Activated effector memory CD4-positive, alpha-beta T cell treated with Interleukin-2 at 50 U/mL for 16 hours (primary cell): ENCODE measurements at places on chromosomes 5 and 9.

GRCh38 chr9:108239696-108240321 is 616.0 kb downstream of the ACTL7B start:
- no peak for DNase-seq

- no peak for DNase-seq
Measured at GRCh38 chr5:39992617-39993202, 567.9 kb upstream of the DAB2 start.

DNA sequence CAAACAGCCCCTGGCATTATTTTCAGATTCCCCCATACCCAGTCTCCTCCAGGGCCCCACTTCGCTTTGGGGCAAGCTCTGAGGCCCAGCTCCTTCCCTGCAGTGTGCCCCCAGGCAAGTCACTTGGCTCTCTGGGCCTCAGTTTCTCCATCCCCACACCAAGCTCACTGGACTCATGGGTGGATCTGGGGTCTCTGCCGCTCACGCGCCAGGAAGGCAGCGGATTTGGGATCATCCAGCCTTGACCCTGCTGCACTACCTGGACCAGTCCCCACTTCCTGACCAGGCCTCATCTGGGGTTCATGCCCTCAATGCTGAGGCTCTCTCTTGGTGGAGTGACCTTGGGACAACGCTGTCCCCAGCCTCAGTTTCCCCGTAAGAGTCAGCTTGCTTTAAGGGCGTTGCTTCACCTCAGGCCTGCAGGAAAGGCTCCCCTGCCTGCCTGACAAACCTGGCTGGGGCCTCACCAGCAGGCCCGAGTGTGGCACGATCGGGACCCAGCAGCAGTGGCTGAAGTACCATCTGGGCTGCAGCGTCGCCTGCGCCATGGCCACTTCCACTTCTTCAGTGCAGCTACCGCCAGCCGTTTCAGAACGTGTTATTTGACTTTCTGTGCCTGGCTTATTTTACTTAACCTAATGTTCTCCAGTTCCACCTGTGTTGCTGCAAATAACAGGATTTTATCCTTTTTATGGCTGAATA is 519.6 kb upstream of the SEMA6A start:
- DNase-seq, result no peak

GRCh38 chr9:116546711-116547581 is 140.2 kb upstream of the TRIM32 start:
- no peak for DNase-seq

GRCh38 chr5:111472579-111472978 is 39.8 kb downstream of the STARD4 start:
- no peak for DNase-seq

DNA sequence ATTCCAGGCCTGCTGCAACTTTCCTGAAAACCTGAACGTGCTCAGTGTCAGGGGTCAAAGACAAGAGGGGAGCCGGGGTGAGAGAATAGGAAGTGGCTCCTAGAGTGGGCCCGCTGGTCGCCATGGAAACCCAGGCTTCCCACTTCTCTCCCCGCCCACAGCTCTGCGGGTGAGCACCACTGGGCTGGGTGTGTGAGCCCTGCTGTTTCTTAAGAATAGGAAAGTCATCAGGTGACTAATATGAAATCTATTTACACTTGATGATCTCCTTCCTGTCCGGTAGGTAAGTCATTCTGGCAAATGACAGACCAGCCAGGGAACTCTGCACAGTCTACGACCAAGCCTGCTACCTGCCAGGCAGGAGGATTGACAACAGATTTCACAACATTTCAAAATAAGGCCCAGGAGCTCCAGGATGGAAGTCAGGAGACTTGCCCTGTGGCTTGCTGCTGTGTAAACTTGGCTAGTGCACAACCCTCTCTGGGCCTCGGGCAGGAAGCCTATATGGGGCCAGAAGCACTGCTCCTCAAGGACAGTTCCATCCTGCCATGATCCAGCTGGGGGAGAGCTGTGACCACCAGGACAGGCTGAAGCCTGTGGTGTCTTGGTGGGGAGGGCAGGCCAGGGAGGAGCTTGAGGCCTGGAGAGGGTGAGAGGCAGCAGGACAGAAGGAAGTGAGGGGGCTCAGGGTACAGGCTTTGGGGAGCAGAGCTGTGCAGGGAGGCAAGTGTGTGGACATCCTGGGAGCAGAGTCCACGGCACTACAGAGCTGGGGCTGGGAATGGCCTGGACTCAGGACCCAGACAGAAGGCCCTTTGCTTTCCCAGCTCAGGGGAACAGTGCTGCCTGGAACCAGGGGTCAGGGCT is 60.6 kb downstream of the SHB start:
- no peak for DNase-seq

DNA sequence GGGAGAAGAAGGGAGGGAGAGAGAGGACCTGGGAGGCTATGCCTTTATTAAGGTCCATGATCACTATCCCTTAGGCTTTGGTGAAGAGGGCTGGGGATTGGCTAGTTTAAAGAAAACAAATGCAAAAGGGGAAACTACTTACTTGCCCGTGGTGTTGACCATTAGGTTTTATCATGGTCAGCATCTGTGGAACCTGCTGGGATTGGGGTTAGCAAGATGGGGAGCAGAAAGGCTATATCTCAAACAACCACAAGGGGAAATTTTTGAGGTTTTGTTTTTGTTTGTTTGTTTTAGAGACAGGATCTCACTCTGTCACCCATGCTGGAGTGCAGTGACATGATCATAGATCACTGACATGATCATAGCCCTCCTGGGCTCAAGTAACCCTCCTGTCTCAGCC is 9.0 kb upstream of the RAD23B start:
- DNase-seq, result no peak

DNA sequence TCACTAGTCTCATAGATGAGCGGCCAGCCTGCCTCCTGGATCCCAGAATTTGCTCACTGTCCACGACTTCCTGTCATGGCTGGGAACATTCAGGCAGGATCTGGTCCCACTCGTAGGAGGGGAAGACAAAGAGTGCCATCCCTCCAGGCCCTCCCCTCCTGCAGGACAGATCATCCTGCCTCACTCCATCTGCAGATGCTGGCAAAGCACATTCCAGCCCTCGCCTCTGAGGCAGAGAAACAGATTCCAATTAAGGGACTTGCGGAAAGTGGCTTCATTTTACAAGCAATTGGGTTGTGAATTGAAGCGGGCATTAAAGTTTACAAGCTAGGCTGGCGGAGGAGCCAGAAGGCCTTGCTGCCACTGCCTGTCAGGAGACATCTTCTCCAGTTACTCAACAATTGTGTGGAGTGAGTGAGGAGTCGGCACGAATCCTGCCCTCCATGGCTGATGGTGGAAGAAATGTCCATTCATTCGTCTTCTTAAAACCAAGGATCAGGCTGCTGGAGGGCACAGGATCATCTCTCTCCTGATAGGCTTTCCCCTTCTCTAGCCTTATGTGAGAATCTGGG is 41.8 kb upstream of the KCNMB1 start:
- no peak for DNase-seq
